ENCODE measurements at places on chromosomes 16 and 17. TPM values are rescaled to one million over a fixed set of nuclear protein-coding genes. Genes with fewer than 3 reads are reported as not detected.

FBXO39 gene
- total RNA-seq, result 5.5 TPM

FGF11 gene
- 12.8 TPM for total RNA-seq

IL17C gene
- not detected for total RNA-seq

PIRT gene
- total RNA-seq, result 0.24 TPM

RAB26 gene
- total RNA-seq, result 0.48 TPM

MMP2 gene
- 175 TPM for total RNA-seq

CLEC19A gene
- total RNA-seq, result 2.9 TPM

LPO gene
- 0.24 TPM for total RNA-seq

ITPRIPL2 gene
- total RNA-seq, result 47.4 TPM

PDILT gene
- not detected for total RNA-seq

SLX4 gene
- 4.8 TPM for total RNA-seq

CCDC200 gene
- not detected for total RNA-seq

KRT28 gene
- 3.6 TPM for total RNA-seq

ASPSCR1 gene
- total RNA-seq, result 24.1 TPM

KCNJ2 gene
- total RNA-seq, result 10.1 TPM

FNDC8 gene
- not detected for total RNA-seq

SLC35G6 gene
- 0.24 TPM for total RNA-seq

PPP1R1B gene
- 6.5 TPM for total RNA-seq

LRRC46 gene
- 2.4 TPM for total RNA-seq

SEPTIN12 gene
- total RNA-seq, result not detected

NPIPB13 gene
- total RNA-seq, result 0.24 TPM

RNF222 gene
- total RNA-seq, result not detected

PRSS22 gene
- total RNA-seq, result 3.1 TPM

ANKRD11 gene
- 43.8 TPM for total RNA-seq

C16orf46 gene
- total RNA-seq, result not detected

CSH1 gene
- total RNA-seq, result 0.72 TPM

ACSM2B gene
- total RNA-seq, result 4.6 TPM

PRSS53 gene
- 10.4 TPM for total RNA-seq

KRT33B gene
- not detected for total RNA-seq

ETV4 gene
- not detected for total RNA-seq

UBE2Z gene
- 32.0 TPM for total RNA-seq

MED13 gene
- 40.0 TPM for total RNA-seq

TBC1D3D gene
- total RNA-seq, result not detected

CCL8 gene
- 2.9 TPM for total RNA-seq

PPP1R27 gene
- 4.1 TPM for total RNA-seq

KRT24 gene
- total RNA-seq, result 6.3 TPM

NFE2L1 gene
- 54.2 TPM for total RNA-seq

GEMIN4 gene
- 9.4 TPM for total RNA-seq

TMEM92 gene
- not detected for total RNA-seq

TBC1D3E gene
- not detected for total RNA-seq

IGFBP4 gene
- total RNA-seq, result 55.4 TPM

FAM20A gene
- 10.8 TPM for total RNA-seq

GINS3 gene
- total RNA-seq, result 7.2 TPM

EME1 gene
- not detected for total RNA-seq

ZNF385C gene
- total RNA-seq, result 1.2 TPM
